Activated CD8-positive, alpha-beta memory T cell treated with anti-CD3 and anti-CD28 coated beads for 1 hour (primary cell): ENCODE measurements at places on chromosomes 4 and X.

DNA sequence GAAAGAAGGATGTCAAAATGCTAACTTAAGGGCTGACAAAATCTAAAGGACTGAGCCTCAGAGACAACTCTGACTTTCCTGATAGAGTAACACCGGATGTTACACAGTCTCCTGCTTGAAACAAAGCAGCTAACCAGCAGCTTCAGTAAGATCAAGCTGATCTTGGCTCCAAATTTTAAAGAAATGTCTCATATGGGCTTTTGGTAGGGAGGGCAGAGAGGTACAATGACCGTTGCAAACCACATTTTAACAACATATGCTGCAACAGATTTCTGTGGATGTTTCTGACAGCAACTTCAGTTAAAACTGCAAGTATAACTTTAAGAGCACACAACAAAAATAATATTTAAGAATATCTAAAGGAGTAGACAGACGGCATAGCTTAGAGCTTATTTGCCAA, 9.1 kb downstream of the RPGR start:
- DNase-seq, result no peak

DNA sequence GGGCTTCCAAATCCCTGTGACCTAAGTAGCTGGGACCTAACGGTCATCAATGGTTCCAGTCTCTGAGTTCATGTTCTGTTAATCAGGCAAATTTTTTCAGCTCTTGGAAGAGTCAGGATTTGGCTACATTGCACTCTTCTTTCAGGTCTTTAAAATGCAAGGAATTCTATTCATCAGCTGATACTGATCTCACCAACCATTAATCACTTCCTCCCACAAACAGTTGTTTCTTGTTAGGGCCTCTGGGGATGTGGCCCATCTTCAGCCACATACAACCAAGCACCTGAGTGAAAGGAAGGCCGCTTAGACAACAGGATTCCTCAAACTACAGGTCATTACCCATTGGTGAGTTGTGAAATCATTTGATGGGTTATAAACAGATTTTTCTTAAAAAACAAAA, 71.7 kb downstream of the FANCB start:
- no peak for DNase-seq

DNA sequence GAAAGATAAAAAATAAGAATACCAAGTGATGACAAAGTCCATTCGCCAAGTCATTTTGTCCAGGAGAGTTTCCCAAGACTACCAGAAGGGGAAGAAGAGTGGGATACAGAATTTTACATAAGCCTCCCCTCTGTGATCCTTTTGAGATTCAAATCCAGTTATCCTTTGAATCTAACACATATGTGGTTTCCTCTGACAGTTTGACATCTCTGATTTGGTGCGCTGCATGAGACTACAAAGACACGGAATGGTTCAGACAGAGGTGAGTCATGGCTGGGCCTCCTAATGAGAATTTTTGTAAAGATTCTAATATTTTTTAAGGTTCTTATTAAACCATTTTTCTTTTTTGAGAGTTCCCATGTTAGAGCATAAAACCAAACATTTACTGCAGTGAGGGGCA, 38.3 kb downstream of the SLC10A6 start:
- no peak for DNase-seq

GRCh38 chr4:173218411-173219125, 50.0 kb downstream of the GALNT7 start:
- no peak for DNase-seq

- no peak for DNase-seq
Measured at GRCh38 chr4:24137671-24138601, 248.1 kb upstream of the PPARGC1A start.

DNA sequence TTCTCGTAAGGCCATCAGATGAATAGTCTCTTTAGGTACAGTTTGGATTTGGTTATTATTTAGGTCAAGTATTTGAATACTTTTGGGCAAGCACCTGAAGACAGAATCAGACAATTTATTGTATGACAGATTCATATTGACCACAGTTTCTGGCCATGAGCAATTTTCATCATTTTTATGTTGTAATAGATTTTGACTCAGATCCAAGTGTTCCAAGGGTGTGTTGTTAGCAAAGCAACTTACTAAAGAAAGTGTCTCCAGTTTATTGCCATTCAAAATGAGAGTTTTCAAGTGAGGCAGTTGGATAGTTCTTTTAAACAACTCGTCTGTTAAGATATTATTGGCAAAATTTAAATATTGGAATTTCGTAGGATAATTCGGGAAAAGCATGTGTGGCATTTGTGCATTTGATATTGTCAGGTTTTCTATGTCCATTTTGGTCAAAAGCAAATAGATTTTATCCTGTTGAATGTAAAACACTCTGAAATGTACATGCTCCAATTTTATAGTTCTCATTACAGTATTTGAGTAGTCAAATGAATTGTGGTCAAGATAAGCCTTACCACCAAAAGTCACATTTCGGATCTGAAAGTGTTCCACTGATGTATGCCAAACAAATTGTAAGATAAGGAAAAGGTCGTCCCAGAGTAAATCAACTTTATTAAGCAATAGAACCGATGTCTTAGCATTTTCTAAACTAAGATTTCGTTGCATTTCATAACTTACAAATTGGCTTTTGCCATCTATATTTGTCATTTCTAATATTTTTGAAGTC, 8.4 kb downstream of the TLR10 start:
- DNase-seq, result no peak

DNA sequence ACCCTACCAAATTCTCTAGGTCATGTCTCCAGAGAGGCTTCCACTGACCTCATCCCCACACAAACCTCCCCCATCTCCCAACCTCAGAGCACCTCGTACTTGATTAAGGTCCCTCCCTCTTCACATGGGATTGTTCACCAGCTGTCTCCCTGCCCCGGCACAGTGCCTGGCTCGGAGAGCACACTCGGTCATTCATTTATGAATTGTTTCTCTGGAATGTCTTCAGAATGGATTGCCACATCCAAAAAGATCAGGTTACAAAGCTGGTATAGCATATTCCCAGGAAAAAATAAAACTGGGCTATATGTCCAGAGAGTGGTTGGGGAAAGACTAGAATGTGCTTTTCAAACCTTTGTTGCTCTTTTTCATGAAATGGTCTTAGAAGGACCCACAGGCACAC, 21.6 kb downstream of the JAKMIP1 start:
- no peak for DNase-seq

GRCh38 chrX:42954880-42955279, 176.9 kb upstream of the PPP1R2C start:
- DNase-seq, result no peak

DNA sequence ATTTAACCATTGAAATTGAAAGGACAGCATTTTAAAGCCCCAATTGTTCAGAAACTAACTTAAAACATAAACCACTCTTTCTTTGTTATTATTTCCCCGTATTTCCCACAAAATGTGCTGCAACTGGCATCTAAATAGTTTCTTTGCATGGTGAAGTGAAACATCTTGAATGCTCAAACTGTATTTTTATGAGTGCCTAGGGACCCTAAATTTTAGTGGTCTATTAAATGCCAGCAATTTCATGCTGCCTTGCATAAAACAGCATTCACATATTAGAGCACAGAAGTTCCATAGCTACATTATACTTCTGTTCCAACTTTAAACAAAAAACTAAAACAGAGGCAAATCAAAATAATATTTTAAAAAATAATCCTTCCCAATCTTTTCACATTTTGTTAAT, 5.4 kb downstream of the RAB28 start:
- DNase-seq, result no peak

DNA sequence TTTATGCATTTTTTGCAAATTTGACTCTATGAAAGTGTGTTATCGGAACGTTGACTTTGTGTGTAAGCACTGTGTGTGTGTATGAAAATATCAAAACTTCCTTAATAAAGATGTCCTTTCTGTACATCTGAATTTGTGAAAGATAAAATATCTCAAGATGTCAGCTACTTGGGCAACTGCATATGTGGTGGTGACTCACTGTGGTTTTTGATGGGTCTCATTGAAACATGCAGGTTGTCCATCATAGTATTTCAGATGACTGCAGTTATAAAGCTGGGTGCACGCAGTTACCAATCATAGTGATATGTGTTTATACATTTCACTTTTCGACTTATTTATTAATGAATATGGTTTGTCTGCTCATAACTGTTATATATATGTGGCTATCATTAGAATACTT, 19.7 kb upstream of the BBS12 start:
- no peak for DNase-seq

- no peak for DNase-seq
Measured at GRCh38 chr4:38490753-38491446, 173.1 kb upstream of the KLF3 start.
